Posterior vena cava (tissue), 2 donors: ENCODE measurements at places on chromosomes 6 and 20. TPM values are rescaled to one million over a fixed set of nuclear protein-coding genes. Genes with fewer than 3 reads are reported as not detected.

MATN4 gene
- 0.56 TPM for total RNA-seq

PI16 gene
- 221 TPM for total RNA-seq

FOXF2 gene
- 0.71 TPM for total RNA-seq

CD83 gene
- 1.3 TPM for total RNA-seq

PLCB4 gene
- total RNA-seq: 53.3 TPM

TTI1 gene
- total RNA-seq: 10.4 TPM

CLPSL2 gene
- not detected for total RNA-seq

RIPPLY2 gene
- total RNA-seq: not detected

ZNF334 gene
- 1.1 TPM for total RNA-seq
